ENCODE measurements at places on chromosomes 11 and 22.

- H3K4me3 ChIP-seq: peak within 1 kb of the TSS; percentile 89
- H3K27me3 ChIP-seq: no peaks in the 10 kb centered on the region
- H3K27ac ChIP-seq: peak within 1 kb of the TSS; percentile 91
- peaks cover 60% of the 10 kb centered on the region for H3K4me1 ChIP-seq
- H3K36me3 ChIP-seq: peaks cover 4% of the 10 kb centered on the region
Measured at GRCh38 chr11:61161190-61162091, at the start of gene VPS37C. Gene VPS37C (minus strand): TSS chr11:61161426. CDS start chr11:61138829, 22,597 bp downstream.

GRCh38 chr11:34266090-34266912 is 91.5 kb downstream of the ABTB2 start:
- no peak overlapping the region for H3K4me3 ChIP-seq
- no peak for DNase-seq
- peaks cover 15% of the 10 kb centered on the region for H3K27me3 ChIP-seq
- no peak overlapping the region for H3K27ac ChIP-seq
- H3K4me1 ChIP-seq: peaks cover 12% of the 10 kb centered on the region
- no peaks in the 10 kb centered on the region for H3K36me3 ChIP-seq

DNA sequence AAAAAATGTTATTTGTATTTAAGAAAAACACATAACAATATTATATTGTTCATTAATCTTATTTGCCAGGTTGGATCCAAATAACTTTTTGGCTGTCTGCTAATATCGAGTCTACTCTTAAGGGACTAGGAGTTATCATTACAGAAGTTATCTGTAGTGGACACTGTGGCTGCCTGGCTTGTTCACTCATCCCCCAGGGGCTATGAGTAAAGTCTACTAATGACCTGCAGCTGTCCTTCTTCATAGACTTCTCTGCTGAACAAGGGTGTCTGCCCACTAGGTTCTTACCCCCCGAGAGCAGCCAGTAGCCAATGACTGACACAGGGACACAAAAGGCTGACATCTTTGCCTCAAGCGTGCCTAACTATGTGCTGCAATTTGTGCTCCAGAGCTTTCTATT is 69.7 kb downstream of the APIP start:
- no peak for DNase-seq
- no peak overlapping the region for H3K4me3 ChIP-seq
- H3K36me3 ChIP-seq: no peaks in the 10 kb centered on the region
- peaks cover 18% of the 10 kb centered on the region for H3K27me3 ChIP-seq

DNA sequence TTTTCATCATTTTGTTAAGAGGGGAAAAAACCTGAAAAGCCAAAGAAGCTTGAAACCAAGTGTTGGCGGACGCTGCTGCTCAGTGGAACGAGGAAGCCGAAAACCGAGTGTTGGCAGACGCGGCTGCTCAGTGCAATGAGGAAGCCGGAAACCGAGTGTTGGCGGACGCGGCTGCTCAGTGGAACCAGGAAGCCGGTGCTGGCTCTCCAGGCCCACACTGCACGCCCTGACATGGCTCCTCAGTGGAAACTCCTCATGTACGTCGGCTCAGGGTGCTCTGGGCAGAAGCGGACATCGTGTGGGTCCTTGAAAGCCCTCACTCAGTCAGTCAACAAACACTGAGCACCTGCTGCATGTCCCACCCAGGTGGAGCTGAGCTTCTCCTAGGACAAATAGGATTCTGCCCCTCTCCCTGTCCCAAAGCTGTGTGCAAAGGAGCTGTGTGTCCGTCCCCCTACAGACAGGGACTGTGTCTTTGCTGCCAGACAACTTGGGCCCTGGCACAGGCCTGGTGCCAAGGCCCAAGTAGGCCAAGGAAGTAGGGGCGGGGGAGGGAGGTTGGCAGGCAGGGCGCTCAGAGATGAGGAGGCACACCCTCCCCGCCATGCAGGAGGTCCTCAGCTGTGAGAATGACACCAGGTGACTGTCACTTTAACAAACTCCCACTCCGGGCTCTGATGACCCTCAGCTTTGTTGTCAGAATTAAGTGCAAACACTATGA is 37.3 kb downstream of the PHF21B start:
- DNase-seq: no peak
- no peaks in the 10 kb centered on the region for H3K36me3 ChIP-seq
- no peak overlapping the region for H3K4me3 ChIP-seq
- no peak overlapping the region for H3K27ac ChIP-seq
- H3K27me3 ChIP-seq: no peaks in the 10 kb centered on the region

- H3K36me3 ChIP-seq: peaks cover 77% of the 10 kb centered on the region
- H3K27me3 ChIP-seq: no peaks in the 10 kb centered on the region
- peaks cover 35% of the 10 kb centered on the region for H3K4me1 ChIP-seq
- no peak overlapping the region for H3K4me3 ChIP-seq
- DNase-seq: no peak
Measured at GRCh38 chr22:35664955-35665587, 16.8 kb downstream of the APOL6 start.

DNA sequence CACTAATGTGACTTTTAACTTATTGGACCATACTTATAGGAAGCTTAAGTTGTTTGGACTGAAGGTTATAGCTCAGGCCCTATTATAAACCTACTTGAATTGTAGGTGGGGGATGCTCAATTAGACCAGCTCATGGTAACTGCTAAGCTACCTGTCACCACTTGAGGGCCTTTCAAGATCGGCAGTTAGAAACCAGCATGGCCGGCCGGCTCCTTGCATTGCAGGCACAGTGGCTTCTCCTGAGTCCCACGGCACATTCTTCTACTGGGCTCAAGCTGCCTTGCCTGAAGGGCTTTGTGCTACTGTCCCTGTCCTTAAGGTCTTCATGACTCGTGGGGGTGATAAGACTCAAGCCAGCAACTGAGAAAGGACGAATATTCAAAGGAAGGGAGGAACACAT is 70.8 kb downstream of the TBC1D22A start:
- no peak overlapping the region for H3K4me3 ChIP-seq
- DNase-seq: no peak
- no peaks in the 10 kb centered on the region for H3K27me3 ChIP-seq

DNA sequence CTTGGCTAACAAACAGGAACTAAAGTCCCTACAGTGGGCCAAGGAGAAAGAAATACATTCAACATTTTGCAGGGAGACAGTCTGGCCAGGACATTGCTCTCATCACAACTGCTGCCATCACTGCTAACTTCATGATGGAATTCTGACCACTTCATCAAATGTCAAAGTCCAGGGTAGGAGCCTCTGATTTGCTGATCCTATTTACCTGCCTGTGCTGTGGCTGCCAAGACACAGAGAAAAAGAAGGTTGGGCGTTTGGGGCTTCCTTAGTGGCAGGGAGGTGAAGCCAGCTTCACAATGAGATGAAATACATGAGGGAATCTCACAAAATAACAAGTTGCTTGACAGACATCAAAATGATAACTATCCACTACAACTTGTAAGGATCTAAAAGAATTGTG is 343.9 kb upstream of the CADM1 start:
- no peaks in the 10 kb centered on the region for H3K36me3 ChIP-seq
- no peaks in the 10 kb centered on the region for H3K4me1 ChIP-seq
- no peak overlapping the region for H3K4me3 ChIP-seq
- H3K27me3 ChIP-seq: peaks cover 2% of the 10 kb centered on the region

All from activated T-helper 1 cell treated with anti-CD3 and anti-CD28 coated beads, Interleukin-12 subunit alpha, Interleukin-12 subunit beta, Interleukin-2, Interleukin-4 antibody, amounts not matched to agents 30 ng/mL and 10 ng/mL and 1 ng/mL, durations not matched to agents 14 hours and 24 hours and 36 hours (primary cell).